PC-9 (cell line): ENCODE measurements at places on chromosomes 4 and X. TPM values are rescaled to one million over a fixed set of nuclear protein-coding genes. Genes with fewer than 3 reads are reported as not detected.
A peak's percentile ranks its signal among the peaks of the same experiment; 100 is the strongest.

GRCh38 chr4:1682860-1683259, 1.3 kb downstream of the FAM53A start:
- peak overlapping the region; percentile 62; the same call in 1 of the 2 replicates for H3K4me3 ChIP-seq
- H3K27ac ChIP-seq: no peak overlapping the region
- no peaks in the 10 kb centered on the region for H3K27me3 ChIP-seq
- no peaks in the 10 kb centered on the region for H3K36me3 ChIP-seq
- DNase-seq: no peak
- H3K4me1 ChIP-seq: 0 out of 2 replicates have a peak, but pooled peaks cover 5% of the 10 kb centered on the region

DNA sequence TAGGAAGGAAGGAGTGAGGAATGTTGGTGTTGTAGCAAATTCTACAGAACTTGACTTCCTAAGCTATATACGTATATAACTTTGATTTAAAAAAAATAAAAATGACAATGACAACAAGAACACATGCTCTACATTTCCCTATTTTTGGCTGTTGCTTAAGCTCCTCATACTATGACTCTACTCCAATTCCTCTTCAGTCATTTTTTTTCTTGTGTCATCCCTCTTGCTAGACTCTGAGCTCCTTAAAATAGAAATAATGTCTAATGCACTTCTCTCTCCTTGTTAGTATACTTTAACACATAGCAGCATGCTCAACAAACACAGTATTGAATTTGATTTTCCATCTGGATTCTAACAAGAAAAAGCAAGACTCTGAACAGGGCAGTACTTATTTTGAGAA, 144.0 kb downstream of the HDX start:
- no peak overlapping the region for H3K4me3 ChIP-seq
- H3K4me1 ChIP-seq: no peaks in the 10 kb centered on the region
- no peak overlapping the region for H3K27ac ChIP-seq
- H3K27me3 ChIP-seq: no peaks in the 10 kb centered on the region
- H3K36me3 ChIP-seq: no peaks in the 10 kb centered on the region

DNA sequence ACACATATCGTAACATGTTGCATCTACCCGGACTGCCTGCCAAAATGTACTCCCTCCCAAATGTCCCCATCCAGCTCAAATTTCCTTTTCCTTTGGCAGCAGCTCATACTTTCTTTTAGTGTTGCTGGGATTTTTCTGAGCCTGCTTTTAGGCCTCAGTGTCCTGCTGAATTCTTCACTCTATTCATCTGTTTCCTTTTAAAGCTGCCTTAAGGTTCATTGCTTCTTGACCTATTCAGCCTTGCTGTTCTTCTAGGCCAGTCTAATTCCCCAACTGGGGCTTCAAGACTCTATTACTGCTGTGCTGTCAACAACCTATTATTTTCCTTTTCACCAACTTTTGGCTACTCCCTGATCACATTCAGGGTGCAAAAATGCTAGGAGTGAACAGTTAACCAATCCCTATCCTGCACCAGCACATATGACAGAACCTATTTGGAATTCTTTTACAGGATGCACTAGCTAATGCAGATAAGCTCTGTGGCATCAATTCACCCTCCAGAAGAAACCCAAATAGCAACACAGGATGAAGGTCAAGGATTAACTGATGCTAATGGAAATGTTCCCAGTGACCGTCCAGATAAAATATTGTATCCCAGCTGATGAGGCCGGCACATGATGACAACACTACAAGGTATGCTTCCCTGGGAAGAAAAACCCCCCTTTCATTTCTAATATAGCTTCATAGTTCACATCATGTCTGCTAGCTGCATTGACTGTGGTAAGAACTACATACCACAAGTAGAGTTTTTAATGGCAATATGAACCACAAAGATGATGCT, 114.7 kb upstream of the TTC29 start:
- no peaks in the 10 kb centered on the region for H3K27me3 ChIP-seq
- no peak overlapping the region for H3K4me3 ChIP-seq
- H3K4me1 ChIP-seq: no peaks in the 10 kb centered on the region
- H3K27ac ChIP-seq: no peak overlapping the region
- H3K36me3 ChIP-seq: no peaks in the 10 kb centered on the region

GRCh38 chr4:1155314-1155713, 17.1 kb downstream of the SPON2 start:
- H3K4me3 ChIP-seq: no peak overlapping the region
- no peak overlapping the region for H3K27ac ChIP-seq

- H3K27me3 ChIP-seq: no peaks in the 10 kb centered on the region
- H3K4me1 ChIP-seq: no peaks in the 10 kb centered on the region
- H3K27ac ChIP-seq: no peak overlapping the region
- DNase-seq: no peak
Measured at GRCh38 chr4:128332081-128332480, 44.5 kb upstream of the PGRMC2 start.

- H3K4me1 ChIP-seq: peaks cover 14% of the 10 kb centered on the region
- H3K4me3 ChIP-seq: no peak overlapping the region
- DNase-seq: peak; percentile 49
- H3K27ac ChIP-seq: peak overlapping the region; percentile 32; the same call in 1 of the 2 replicates
- no peaks in the 10 kb centered on the region for H3K36me3 ChIP-seq
Measured at GRCh38 chrX:125004799-125005198, 314.9 kb upstream of the TEX13C start.

GRCh38 chrX:11886745-11887144, 128.7 kb downstream of the MSL3 start:
- no peak for DNase-seq
- H3K36me3 ChIP-seq: no peaks in the 10 kb centered on the region
- H3K27ac ChIP-seq: 0 out of 2 replicates have a peak overlapping the region, but pooled peaks have one; percentile 26

DNA sequence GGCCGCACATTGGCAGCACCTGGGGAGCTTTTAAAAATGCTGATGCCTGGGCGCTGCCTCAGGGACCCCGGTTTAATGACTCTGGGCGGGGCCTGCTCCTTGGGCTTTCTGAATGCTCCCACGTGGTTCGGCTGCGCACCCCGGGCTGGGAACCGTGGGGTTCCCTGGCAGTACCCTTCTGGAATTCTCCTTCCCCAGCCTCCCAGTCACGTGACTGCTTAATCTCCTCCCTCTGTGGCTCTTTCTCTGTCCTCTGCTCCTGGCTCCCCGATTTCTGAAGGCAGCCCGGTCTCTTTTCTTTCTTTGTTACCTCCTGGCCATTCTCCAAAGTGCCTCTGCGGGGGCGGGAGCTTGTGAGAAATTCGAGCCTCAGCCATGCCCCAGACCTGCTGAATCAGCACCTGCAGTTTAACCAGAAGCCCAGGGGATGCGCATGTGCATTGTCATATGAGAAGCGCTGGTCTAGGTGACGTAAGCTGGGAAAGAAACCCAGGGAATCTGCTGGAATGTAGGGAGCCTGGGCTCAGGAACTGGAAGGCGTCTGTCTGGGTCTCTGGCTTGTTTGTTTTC, 16.6 kb downstream of the CLCN4 start:
- no peak overlapping the region for H3K4me3 ChIP-seq
- H3K4me1 ChIP-seq: no peaks in the 10 kb centered on the region
- no peak overlapping the region for H3K27ac ChIP-seq
- no peak for DNase-seq

DNA sequence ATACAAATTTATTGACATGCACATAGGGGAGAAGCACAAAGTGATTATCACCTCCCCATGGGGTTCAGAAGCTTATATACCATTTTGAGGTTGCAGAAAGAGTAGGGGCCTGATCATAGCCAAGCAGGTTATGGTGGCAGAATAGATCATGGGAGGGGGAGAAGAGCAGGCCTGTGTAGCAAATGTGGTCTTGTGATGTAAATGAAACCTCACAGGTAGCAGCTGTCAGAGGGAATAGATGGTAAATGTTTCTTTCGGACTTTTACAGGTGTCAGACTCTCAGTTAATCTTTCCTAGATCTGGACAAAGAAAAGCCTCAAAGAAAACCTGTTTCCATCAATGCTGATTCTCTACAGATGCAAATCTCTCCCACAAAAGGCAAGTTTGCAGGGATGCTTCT, 84.4 kb downstream of the CFAP299 start:
- H3K27ac ChIP-seq: no peak overlapping the region
- no peaks in the 10 kb centered on the region for H3K36me3 ChIP-seq
- no peak overlapping the region for H3K4me3 ChIP-seq
- H3K27me3 ChIP-seq: no peaks in the 10 kb centered on the region

ADAD1 gene
- total RNA-seq: not detected in 2 replicates

CSAG1 gene
- 33.2 and 36.5 TPM in 2 replicates for total RNA-seq

CLDN22 gene
- not detected in 2 replicates for total RNA-seq

PPBP gene
- total RNA-seq: not detected in 2 replicates

ATP2B3 gene
- not detected in 2 replicates for total RNA-seq

EPHA5 gene
- not detected in 2 replicates for total RNA-seq

MAGEB2 gene
- total RNA-seq: not detected in 2 replicates
